ENCODE measurements at places on chromosomes 6 and 20.

DNA sequence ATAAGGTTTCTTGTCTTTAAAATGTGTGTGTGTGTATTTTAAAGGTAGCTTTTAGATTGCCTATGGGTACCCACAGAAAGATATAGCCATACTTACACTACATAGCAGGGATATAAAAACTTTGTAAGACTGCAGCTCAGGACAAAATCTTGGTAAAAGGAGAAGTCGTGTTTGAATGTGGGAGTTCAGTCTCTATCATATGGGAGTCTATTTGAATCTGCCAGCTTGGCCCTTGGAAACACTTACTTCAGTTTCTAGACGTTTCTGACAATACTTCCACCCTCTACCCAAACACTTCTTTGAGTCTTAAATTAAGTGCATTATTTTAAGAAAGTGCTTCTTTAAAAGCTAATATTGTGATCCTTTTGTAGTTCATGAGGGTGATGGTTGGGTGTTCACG, 155.7 kb downstream of the CARMIL1 start:
- DNase-seq: no peak

DNA sequence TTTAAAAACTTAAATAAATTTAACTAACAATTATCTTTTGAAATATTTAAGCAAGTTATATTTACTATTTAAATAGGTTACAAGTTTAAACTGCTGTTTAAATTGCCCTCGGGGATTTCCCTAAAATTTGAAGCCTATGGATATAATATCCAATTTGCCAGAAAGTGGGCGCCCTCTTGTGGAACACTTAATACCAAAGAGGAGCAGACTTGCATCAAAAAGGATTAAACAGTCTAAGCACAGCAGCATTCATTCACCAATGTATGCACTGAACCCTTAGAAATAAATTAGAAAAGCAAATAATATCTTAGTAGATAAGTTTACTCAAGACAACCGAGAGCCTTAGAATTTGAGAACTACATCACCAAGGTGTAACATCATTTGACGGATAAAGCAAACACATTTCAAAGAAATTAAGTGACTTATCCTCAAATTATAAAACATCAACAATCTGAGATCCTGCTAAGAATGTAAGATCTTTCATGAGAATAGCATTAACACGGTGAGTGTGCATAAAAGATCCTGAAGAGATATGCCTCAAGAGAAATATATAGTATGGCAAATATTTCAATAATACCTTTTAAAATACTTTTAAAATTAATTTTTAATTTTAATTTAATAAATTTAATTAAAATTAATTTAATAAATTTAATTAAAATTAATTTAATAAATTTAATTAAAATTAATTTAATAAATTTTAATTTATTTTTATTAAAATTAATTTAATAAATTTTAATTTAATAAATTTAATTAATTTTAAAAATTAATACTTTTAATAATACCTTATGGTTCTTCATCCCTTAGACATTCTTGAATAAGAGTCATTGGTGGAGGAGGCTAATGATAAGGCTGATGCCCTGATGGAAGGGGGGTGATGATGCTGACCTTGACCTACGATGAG, 11.5 kb upstream of the MEP1A start:
- DNase-seq: no peak

- no peak for DNase-seq
These were observed 96.5 kb downstream of the HTR1B start for GRCh38 chr6:77366798-77367197.

DNA sequence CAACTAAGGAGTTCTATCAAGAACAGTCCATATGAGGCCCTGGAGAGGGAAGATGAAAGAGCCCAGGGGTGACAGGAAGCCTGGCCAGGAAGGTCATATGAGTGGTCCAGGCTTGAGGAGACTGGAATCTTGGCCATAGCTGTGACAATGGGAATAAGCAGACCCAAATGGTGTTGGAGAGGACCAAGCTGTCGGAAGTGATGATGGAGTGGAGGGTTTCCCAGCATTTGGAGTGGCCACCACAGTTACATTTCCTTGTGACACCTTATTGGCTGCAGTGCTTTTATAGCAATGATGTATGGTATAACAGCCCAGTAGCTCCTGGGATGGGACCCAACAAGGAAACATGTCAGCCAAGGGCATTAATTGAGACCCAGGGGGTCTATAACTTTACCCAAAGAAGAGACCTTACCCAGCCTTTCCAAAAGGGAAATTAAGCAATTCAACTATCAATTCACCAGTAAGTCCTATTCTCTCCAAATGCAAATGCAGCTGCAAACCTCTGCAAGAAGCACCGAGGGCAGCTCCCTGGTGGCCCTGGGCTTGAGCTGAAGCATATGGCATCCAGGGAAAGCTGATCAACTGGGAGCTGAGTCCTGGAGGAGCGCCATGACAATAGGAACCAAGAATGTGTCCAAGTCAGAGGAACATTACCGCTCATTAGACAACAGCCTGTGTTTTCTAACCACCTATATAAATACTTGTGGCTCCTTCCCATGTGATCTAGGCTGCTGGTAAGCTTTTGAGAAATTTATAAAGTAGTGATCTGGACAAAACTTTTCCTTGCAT, 219.4 kb downstream of the SOD2 start:
- DNase-seq: no peak

GRCh38 chr6:34484899-34485298, 19.0 kb downstream of the PACSIN1 start:
- peak; percentile 61 for DNase-seq

DNA sequence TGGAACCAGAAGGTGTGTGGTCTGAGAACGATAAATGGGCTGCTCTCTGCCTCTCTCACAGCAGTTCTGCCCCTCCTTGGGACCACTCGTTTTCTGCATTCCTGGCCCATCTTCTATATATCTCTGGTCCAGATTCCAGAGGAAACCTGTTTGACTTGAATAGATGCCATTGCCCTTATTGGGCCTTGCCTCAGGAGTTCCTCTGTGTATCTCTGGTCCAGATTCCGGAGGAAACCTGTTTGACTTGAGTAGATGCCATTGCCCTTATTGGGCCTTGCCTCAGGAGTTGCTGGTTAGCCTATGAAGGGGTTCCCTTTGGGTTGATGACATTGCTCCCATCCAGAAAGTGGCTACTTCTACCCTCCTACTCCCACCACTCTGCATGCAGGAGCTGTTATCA, 189.4 kb downstream of the SLC16A10 start:
- no peak for DNase-seq

DNA sequence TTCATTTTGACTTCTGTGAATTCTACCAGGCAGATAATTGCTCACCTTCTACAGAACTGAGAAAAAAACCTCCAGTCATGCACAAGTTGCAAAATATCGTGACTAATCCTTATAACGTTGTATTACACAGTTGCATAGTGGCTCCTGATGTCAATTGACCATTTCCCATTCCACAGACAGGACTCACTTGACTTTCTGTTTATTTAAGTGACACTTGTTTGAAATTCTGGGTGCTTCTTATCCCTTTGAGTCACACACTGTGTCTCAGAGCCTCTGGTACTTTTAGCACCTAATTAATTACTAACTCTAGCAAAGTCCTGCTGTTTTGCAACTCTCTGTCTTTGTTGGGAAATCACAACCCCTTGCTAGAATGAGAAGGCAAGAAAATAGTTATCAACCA, 16.2 kb upstream of the RSPO3 start:
- DNase-seq: no peak

GRCh38 chr6:157865249-157865648, 42.2 kb downstream of the SNX9 start:
- no peak for DNase-seq

DNA sequence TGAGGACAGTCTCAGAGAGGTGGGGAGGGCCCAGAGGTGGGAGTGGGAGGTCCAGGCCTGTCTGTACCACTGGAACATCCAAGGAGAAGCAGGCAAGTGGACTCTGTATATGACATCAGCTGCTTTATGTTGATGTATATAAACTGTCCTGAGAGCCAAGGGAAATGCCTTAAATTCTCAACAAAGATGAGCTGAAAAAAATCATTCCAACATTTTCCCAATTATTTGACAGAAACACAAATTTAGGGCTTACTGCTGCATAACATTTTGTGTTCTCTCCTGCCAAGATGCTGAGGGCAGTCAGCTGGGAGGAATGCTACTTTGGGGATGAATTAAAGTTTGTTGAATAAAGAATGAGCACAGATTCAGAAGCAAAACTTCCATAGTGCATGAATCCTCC, 52.8 kb downstream of the FOXC1 start:
- no peak for DNase-seq

DNA sequence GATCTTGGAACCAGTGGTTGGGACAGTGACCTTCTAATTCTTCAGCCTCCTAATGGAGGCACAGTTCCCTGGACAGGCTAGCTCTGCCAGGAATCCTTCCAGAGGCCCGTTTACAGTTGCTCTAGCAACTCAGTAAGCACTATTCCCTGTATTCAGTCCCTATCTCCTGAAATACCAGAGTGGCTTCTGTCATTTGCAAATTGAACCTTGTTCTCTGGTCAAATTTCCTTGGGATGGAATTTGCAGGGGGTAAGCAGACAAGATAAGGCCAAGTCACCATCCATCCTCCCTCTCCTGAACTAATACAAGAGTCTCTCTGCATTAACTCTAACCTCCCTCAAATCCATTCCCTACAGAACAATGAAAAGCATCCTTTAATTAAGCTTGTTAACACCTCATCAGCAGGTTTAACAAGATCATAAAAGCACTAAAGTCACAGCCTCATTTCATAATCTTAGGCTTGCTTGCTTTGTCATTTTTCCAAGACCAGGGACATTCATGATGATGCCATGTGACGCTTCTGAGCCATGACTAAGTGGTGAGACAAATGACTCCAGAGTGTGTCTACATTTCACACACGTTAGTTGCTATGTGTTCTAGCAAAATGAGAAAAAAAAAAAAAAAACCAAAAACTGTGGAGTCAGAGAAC, 37.1 kb downstream of the SLC22A23 start:
- DNase-seq: no peak

- DNase-seq: peak; percentile 52
These were observed 21.1 kb downstream of the SESN1 start for GRCh38 chr6:109073344-109074132.

GRCh38 chr6:71585472-71585871, 296.9 kb downstream of the OGFRL1 start:
- DNase-seq: no peak

DNA sequence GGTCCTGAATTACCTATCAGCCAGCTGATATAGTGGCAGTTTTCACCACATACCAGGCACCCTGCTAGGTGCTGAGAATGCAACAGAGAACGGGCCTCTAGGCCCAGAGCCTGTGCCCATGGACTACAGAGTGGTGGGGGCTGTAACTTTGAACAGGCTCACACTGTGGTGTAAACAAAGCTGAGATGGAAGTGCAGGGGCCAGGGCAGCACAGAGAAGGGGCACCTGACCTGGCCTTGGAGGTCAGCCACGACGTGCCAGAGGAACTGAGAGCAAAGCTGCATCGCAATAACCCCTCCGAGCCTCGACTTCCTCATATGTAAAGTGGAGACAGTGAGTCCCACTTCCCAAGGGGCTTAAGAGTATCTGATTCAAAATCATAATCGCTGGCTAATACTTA, 105.8 kb downstream of the MAFB start:
- no peak for DNase-seq

GRCh38 chr20:36271639-36272546, 34.2 kb upstream of the DLGAP4 start:
- DNase-seq: no peak

DNA sequence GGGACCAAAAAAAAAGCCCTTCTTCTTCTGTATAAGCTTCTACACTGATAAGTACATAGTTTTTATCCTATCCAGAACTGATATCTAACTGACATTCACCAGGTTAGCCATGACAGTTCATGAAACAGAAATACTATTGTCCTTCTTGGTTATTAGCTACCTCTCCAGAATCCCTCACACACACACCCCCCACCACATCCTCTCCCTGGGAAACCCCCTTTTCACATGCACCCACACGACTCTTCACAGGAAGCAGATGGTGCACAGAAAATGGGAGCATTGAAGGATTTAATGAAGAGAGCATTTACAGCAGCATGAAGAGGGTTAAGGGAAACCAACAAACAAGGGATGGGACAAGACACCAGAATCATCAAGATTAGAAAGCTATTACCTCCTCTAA, 88.9 kb downstream of the FHL5 start:
- DNase-seq: no peak

DNA sequence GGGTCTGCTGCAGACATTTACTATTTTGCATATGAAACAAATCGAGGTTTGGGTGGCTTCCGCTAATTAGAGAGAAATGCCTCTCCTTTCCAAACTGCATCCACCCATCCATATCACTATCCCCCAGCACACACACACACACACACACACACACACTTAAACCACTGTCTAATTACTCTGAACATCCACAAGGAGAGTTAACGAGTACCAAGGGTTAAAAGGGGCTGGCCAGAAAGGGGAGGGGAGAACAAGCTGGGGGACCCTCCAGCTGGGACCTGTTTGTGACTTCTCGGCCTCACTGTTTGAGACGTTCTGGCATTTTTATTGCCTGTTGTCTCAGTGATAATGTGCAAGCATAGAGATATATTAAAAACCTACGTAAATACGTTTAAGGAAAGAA, 261.2 kb downstream of the FOXC1 start:
- no peak for DNase-seq

GRCh38 chr20:3930265-3931206, 41.3 kb downstream of the PANK2 start:
- no peak for DNase-seq
